Inflammatory macrophage (primary cell): ENCODE measurements at places on chromosomes 7 and 10.
A peak's percentile ranks its signal among the peaks of the same experiment; 100 is the strongest.

GRCh38 chr10:129467359-129468064 is 471 bp downstream of the MGMT start:
- no peak for DNase-seq

GRCh38 chr10:76091926-76092325 is 660.5 kb downstream of the LRMDA start:
- no peak for DNase-seq

DNA sequence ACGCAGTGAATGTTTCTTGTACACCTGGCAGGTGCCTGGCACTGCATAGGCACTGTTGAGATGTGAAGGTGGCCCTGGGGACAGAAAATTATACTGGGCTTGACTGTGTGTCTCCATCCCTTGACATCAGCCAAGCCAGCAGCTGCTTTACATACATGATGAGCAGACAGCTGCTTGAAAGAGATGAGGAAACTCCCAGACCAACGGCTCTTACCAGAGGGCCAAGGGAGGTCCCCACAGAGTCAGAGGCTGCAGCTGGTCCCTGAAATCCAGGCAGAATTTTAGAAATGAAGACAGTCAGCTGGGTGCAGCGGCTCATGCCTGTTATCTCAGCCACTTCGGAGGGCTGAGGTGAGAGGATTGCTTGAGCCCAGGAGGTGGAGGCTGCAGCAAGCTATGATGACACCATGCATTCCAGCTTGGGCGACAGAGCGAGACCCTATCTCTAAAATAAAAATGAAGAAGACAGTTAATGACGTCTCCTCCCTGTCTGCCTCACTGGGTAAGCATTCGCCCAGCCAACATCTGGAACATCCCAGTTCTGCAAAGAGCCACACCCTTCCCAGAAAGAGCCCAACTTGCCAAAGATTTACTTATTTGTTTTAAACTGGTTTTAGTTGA is 17.6 kb downstream of the LIMK1 start:
- no peak for DNase-seq

- DNase-seq: no peak
Observed at GRCh38 chr7:100614308-100614861, 2.0 kb downstream of the MOSPD3 start.

- DNase-seq: no peak
Observed at GRCh38 chr10:24983946-24984345, 31.5 kb upstream of the PRTFDC1 start.

DNA sequence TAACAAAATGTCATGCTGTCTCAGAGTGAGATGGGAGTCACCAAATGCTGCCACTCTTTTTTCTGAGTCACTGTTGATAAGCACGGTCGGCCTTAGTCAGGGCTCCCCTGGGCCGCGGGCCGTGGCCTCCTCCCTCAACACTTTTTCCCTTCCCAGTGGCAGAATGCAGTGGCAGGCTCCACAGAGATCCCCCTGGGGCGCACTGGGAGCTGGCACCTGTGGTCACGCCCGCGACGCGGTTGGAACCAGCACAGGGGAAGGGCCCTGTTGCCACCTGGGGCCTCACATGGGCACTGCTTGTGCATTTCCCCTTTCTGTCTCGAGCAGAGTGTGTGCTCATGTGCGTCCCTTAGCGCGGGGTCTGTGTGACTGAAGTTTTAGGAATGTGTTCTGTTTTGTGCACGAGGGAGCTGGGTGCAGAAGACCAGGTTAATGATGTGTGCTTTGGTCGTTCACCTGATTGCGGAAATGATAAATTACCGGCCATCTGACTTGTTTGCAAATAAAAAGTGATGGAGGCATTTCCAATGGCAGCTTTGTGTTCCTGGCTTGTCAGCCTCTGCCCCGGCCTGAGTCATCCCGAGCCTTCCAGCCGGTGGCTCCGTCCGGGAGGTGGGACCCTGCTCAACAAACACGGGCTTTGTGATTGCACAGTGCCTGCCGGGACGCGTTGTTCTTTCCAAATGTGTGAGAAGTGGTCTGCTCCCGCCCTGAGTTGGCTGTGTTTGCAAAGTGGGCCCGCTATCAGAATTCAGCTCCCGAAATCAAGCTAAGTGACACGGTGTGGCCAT is 100.7 kb downstream of the NKX6-2 start:
- DNase-seq: peak; percentile 17

GRCh38 chr10:92387289-92387940 is 96.4 kb downstream of the MARCHF5 start:
- peak; percentile 50 for DNase-seq

DNA sequence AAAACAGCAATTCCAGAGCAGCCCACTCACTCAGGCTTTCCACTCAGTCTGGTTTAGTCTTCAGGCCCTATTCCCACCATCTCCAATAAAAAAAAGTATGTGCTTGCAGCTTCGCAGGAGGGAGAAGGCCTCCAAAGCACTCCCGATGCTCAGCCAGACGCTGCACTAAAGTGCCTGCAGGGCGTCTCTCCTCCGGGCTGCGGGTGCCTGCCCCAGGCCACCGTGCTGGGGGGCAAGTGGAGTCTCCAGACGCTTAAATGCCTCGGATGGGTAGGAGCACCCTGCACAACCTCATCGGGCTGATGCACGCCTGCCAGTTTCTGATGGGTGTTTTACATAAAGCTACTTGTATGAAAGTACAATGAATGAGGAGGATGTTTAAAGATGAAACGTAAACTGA is 31.3 kb upstream of the NCAPG2 start:
- no peak for DNase-seq

DNA sequence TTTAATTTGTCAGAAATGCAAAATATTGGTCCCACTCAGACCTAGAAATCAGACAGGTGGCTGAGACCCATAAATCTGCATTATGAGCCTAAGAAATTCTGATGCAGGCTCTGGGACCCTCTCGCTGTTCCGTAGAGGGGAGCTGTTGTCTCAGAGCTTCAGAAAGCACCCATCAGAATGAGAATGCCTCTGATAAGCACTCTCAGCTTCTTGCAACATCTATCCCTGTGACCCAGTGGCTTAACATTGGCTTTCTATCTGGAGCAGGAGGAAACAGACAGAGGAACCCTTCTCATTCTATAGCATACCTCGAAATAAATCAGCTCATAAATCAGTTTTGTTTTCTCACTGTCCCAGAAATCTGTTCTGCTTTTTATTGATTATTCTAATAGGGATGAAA is 184.6 kb upstream of the SP4 start:
- no peak for DNase-seq

GRCh38 chr10:16966991-16967865 is 150.0 kb upstream of the RSU1 start:
- DNase-seq: peak; percentile 59

GRCh38 chr7:55409482-55410225 is 44.5 kb downstream of the LANCL2 start:
- no peak for DNase-seq

- DNase-seq: no peak
Observed at GRCh38 chr7:104328970-104329825, 795 bp downstream of the LHFPL3 start.

- DNase-seq: no peak
Observed at GRCh38 chr7:1538544-1539180, 8.2 kb downstream of the MAFK start.

- no peak for DNase-seq
Observed at GRCh38 chr10:68955355-68955831, 577 bp upstream of the DDX21 start.

DNA sequence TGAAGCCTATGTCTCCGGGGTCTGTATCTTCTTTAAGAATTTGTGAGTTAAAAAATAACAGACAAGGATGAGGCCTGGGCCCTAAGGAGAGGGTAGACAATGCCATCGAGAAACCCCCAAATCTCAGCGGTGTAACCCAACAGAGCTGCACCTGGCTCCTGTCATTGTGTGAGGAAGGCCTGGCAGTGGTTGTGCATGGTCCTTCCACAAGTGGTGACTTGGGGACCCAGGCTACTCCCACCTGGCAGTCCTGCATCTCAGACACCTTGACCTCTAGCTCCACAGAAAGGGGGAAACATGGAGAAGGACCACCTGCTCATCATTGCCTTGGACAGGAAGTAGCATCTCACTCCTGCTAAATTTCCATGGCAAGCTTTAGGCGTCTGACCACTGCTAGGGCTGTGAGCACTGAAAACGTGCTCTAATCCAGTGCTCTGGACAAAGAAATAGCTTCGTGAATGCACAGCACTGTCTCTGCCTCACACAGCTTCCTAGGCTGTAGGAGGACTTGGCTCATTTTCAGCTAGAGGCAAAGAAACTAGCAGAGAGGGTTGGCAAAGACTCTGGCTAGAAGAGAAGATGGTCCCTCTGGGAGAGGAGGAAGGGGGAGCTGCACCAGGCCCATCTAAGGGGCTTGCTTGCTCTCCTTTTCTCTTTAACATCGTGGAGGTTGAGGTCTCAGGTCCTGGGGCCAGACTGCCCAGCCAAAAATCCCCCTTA is 273.9 kb upstream of the ZMIZ1 start:
- no peak for DNase-seq
